ENCODE measurements at places on chromosomes 5 and 9.

GRCh38 chr5:14040542-14040941 lies 96.1 kb upstream of the DNAH5 start:
- no peak for DNase-seq

DNA sequence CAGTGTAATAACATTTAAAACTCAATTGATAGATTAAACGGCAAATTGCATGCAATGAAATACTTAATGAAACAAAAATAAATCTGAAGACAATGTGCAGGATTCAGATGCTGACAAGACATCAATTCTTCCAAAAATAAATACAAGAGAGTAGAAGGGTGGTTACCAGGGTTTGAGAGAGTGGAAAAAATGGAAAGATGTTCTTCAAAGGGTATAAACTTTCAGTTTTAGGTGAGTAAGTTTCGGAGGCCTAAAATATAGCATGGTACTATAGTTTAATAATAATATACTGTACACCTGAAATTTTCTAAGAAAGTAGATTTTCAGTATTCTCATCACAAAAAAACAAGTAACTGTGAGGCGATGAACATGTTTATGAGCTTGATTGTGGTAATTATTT lies 48.2 kb upstream of the RASEF start:
- no peak for DNase-seq

GRCh38 chr5:40681363-40682153 lies 1.8 kb downstream of the PTGER4 start:
- no peak for DNase-seq

DNA sequence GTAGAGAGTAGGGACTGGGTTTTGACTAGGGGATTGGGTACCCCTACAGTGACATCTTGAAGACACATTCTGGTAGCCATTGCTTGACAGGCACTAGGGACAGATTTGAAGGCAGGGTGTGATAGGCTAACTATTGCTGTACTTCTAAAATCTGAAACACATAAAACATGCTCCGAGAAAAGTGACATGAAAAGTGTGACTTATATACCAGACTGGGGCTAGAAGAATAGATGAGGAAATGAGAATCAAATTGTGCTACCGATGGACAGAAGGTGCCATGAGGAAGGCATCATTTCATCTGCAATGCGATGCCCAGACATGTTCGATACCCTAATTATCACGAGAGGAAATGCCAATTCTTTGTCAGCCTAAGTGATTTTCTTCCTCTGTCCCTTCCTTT lies 475.8 kb downstream of the SPOCK1 start:
- no peak for DNase-seq

GRCh38 chr9:18393340-18394130 lies 80.4 kb upstream of the ADAMTSL1 start:
- DNase-seq: peak; percentile 93

- DNase-seq: no peak
These were observed 190.7 kb downstream of the CCDC171 start for GRCh38 chr9:15743512-15743911.

DNA sequence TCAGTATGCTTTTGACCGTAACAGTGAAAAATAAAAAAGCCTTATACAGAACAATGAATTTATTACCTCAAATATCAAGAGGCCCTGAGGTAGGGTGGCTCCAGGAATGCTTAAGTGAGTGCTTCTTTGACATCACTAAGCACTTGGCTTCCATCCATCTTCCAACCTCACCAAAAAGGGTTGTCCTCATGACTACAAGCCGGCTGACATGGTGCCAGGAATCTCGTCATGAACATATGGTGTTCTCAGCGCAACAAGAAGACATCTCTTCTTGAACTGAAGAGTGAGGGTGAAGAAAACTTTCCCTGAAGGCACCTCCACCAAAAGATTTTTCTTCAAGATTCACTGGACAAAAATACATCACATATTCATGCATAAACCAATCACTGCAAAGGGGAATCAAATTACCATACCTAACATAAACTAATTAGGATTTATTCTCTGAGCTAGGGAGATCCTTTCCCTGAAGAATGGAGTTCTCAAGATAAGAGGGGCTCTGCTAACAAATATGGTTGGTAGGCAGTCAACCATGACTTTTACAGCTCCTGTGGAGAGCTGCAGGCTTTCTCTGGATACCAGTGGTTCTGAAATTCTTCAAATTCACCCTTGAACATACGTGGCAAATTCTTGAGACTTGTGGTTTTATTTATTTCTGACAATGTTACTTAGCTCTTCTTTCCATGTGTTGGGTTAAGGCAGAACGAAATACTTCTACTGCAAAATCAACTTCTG lies 49.5 kb downstream of the AGXT2 start:
- DNase-seq: no peak

GRCh38 chr5:25552871-25553481 lies 908.2 kb upstream of the CDH10 start:
- no peak for DNase-seq

DNA sequence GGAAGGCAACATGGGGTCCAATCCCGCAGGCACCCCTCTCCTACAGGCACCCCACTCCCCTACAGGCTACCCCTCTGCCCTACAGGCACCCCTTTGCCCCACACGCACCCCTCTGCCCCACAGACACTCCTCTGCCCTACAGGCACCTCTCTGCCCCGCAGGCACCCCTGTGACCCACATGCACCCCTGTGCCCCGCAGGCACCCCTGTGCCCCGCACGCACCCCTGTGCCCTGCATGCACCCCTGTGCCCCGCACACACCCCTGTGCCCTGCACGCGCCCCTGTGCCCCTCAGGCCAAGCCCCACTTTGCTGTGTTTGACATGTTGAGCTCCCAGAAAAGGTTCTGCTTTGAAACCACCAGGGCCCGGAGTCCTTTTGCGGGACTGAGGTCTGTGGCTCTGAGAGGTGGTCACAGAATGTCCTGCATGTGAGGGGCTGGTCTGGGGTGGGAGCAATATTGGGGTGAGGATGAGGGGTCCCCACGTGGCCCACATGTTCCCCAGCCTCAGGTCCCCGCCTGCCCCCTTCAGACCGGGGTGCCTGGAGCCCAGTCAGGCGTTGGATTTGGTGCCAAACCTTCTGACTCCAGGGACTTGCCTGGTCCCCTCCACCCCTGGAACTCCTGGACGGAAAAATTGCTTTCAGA lies 616 bp upstream of the QRFP start:
- DNase-seq: no peak

- no peak for DNase-seq
These were observed 17.3 kb downstream of the MAMDC2 start for GRCh38 chr9:70060883-70061507.

DNA sequence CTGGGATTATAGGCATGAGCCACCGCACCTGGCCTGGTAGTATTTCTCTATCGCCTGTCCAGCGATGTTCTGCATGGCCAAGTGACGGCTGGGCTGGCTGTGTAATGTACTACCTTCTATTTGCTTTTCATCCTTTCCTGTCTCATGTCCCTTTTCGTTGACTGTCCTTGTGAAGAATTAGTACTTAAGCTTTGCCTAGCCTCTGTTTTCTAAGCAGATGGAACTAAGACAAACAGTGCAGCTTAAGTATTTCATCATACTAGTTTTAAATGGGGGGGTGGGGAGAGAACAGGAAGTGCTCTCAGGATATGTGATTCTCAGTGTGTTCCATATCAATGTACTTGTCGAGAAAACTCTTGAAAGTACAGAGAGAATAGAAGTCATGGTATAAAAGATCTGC lies 31.7 kb upstream of the CCL21 start:
- no peak for DNase-seq

DNA sequence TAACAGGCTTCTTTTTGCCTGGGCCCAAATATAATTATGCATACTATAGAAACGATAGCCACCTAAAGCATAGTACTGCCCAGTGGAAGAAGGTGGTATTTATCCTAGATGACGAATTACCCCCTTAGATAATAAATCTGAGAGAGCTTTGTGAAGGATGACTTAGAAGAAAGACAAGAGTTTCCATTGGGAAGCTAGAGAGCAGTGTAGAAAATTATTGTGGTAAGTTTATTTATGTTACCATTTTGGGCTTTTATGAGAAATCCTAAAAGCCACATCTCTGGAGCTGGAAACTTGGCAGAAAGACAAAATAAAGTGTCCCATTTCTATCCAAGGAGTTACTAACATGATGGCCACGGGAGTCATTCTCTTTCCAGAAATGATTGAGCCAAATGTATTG lies 172.0 kb upstream of the SEMA6A start:
- no peak for DNase-seq

- no peak for DNase-seq
These were observed 518.5 kb downstream of the NR2F1-AS1 start for GRCh38 chr5:93062548-93062947.
